ENCODE measurements at places on chromosomes 11 and 22. TPM values are rescaled to one million over a fixed set of nuclear protein-coding genes. Genes with fewer than 3 reads are reported as not detected.

ABTB2 gene
- 4.3 TPM for total RNA-seq

NCR3LG1 gene
- total RNA-seq = 2.6 TPM

GRCh38 chr11:129141748-129142523 is 50.2 kb downstream of the ARHGAP32 start:
- DNase-seq = no peak

DNA sequence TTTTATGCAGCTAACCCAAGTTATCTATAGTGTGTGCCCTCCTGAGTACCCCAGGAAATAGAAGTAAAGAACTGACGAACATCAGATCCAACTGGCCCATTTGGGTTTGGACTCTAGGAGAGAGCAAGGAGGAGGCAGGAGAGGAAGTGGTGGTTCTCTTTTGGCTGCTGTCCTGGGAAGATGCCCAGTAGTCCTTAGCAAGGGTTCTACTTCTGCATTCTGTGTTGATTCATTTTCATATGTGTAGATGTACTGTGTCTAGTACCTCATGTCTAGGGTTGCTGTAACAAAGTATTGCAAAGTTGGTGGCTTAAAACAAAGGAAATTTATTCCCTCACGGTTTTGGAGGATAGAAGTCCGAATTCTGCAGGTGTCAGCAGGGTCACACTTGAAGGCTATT is 6.6 kb upstream of the MMP27 start:
- peak; percentile 19 for DNase-seq

DNA sequence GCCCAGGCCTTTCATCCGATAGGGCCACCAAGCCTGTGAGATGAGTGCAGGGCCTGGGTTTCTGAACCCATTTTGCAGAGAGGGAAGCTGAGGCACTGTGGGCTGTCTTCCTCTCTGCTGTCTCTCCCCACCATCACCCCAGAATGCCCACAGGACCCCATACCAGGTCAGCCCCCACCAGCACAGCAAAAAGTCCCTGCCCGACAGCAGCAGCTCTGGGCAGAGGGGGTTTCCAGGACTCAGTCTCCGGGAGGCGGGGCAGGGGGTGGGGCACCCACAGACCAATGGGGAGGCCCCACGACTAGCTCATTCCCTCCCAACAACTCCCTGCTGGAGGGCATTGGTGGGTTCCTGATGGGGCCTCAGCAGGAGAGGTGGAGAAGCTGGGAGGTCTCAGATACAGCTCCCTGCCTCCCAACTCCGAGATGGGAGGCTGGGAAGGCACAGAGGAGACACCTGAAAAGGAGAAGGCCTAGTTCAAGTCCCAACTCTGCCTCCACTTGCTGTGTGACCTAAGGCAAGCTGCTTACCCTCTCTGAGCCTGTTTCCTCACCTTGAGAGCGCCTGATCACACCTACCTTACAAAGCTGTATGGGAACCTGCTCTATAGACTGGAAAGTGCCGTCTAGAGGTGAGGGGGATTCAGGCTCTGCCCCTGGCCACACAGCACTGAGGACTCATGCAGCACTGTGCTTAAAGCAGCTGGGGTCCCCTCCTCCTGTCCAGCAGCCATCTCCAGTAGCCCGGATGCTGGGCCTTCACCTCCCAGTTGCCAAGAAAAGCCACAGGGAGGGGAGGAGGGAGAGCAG is 3.5 kb downstream of the CBX7 start:
- DNase-seq = peak; percentile 50

- no peak for DNase-seq
Observed at GRCh38 chr11:75855206-75855605, 40.2 kb downstream of the UVRAG start.

GRCh38 chr11:46429717-46430116 is 38.1 kb upstream of the CHRM4 start:
- no peak for DNase-seq

Measured in body of pancreas (tissue), 4 donors.